ACHN (cell line): ENCODE measurements at places on chromosomes 12 and 14.
A peak's percentile ranks its signal among the peaks of the same experiment; 100 is the strongest.

GRCh38 chr14:39267608-39268005 is 33.9 kb downstream of the MIA2 start:
- DNase-seq: peak; percentile 30

DNA sequence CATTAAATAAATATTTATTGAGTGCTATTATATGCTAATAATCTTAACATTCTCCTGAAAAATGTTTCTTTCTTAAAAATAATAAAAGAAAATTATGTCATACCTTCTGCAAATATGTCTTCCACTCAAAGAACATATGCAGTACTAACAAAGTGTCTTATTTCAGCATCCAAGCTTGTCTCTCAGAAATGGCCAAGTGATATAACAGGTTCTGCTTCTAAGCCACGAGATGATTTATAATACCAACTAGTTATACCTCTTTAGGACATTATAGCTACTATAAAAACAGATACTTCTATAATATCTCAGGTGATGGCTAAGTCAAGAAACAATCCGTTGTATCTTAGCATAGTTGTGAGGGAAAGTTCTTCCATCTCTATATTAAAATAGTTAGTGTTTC is 128.1 kb upstream of the ARID2 start:
- DNase-seq: no peak

DNA sequence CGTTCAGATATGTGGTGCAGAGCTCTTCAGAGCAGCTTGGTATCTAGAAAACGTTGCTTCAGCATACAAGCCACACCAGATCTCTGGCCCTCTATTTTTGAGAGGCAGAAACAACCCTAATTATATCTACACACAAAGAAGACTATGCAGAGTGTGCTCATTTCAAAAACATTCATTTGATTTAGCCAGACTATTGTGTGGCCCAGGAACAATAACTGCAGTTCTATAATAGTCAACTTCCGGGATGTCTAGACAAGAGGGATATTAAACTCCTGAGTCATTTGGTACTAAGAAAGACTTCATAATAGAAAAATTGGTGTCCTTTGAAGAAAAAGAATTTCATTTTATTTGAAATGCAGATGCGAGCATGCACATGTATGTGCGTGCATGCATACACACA is 153.8 kb downstream of the PELI2 start:
- DNase-seq: no peak

GRCh38 chr12:101564912-101565311 is 29.9 kb upstream of the MYBPC1 start:
- no peak for DNase-seq

DNA sequence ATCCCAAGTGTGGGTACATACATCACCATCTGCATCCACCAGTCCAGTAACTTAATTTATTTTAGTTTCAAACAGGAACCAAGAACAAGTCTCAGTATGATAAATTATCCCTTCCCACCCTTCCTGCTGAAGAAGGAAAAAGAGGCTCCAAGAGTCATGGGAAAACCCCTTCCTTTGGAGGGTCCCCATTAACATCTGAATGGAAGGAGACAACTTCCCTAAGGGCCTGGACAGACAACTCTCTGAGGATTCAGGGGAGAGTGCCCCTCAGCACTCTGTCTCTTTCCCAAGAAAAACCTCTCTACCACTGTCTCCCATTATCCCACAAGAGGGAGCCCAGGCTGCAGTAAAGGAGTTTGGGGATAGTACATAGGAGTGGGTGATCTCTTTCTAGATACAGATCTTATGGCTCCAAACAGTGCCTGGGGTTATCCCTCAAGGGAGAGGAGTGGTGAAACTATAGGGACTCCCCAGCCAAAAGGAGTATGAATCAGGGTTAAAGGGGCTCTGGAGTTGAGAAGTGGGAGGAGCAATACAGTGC is 6.2 kb downstream of the WNT10B start:
- DNase-seq: peak; percentile 46

DNA sequence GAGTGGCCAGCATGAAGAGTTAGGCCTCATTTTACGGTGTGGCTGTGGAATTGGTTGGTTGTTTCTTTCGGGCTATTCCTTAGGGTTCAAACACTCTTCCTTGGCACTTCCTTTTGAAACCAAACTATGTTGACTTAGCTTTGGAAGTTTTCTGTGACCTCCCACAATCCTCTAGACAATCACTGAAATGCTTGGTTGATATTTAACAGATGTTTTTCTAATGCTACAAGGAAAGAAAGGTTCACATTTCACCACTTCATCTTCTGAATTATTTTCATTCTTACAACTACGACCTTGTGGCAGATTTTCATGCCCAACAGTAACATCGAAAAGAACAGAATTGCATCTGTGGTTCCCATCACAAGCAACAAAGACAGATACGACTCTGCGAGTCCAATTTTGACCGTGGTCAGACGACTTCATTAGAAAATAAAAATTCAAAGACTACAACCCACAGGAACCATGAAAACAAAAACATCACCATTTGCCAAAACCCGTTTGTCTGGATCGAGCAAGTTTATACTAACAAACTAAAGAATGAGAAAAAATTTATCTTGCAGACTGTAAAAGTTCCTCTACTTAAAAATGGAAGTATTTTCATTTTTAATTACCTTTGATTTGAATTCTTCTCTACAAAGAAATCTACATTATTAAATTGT is 16.9 kb downstream of the PRKAB1 start:
- DNase-seq: no peak

DNA sequence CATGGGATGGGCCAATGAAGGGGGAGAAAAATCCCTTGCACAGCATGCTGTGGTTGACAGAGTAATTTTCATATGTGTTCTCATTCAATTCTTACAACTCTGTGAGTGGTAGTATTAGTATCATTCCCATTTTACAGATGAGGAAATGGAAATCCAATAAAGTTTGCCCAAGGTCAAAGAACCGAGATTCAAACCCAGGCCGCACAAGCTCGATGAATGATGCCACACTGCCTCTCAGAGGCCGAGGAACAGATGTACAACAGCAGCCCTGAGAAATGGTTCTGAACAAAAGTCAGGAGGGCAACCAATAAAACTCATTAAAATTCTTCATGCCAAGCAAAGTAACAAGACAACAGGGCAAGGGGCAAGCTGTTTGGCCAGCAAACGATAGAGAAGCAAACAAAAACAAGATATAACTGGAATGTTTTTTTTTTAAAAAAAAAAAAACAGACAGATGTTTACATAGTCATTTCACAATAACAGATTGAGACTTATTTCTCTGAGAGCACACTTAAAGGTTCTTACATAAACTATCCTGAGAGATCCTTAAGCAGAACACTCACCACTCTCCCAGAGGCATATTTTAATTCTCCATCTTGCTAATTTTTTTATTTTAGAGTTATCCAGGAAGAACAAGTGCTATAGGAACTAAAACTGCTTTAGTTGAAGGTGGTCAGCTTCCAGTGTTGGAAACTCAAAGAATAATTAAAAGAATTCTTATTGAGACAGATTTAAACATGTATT is 85.8 kb downstream of the EXOC5 start:
- peak; percentile 39 for DNase-seq

- no peak for DNase-seq
Observed at GRCh38 chr12:110046451-110047187, 1.7 kb downstream of the C12orf76 start.

DNA sequence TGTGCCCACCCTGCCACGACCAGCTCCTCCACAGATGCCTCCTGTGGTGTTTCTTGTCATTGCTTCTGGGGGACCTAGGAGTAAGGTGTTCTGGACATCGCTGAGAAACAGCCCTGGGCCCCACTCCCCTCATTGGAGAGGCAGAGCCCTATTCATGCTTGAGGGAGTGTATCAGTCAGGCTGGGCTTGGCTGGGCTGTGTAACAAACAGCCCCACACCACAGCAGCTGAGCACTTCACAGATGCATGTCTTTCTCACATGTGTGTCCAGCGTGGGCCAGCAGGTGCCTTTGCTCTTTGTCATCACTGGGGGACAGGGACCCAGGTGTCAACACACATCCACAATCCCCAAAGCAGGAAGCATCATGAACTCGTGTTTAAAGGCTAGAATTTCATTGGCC is 65.1 kb upstream of the FBRSL1 start:
- no peak for DNase-seq

- no peak for DNase-seq
Observed at GRCh38 chr14:31792726-31793125, 231.5 kb downstream of the NUBPL start.

DNA sequence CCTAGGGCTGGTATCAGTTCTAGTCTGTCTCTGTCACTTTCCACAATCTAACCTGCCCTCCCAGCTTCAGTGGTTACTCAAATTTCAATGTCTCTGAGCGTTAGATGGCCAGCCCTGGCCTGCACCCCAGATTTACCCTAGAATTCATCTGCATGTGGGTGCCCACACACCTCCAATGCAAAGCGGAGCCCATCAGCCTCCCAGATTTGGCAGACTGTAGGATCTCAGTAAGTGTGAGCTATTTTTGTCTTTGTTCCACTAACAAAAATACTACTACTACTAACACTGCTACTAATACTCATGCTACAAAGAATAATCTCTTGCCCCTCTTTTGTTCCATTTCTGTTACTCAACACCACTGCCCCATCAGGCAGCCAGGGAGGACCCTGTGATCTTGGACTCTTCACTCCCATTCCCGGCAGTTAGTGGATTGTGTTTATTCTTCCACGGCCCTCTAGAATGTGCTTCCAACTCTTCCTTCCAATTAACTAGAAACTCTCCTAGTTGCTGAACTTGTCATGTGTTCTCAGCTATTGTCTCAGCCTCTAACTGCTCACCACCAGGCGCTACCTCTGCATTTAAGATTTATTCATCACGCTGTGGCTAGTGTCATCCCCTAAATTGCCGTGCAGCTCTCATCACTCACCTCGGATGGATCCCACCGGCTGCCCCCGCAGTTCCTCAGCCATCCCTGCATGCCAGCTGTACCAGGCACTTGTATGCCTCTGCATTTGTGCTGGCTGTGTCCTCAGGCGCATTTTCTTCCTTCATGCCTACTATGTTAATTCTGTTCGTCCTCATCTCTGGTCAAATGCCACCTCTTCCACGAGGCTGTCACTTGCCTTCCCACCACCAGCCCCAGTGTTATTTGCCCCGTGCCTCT is 150.6 kb upstream of the HIF1A start:
- DNase-seq: no peak

DNA sequence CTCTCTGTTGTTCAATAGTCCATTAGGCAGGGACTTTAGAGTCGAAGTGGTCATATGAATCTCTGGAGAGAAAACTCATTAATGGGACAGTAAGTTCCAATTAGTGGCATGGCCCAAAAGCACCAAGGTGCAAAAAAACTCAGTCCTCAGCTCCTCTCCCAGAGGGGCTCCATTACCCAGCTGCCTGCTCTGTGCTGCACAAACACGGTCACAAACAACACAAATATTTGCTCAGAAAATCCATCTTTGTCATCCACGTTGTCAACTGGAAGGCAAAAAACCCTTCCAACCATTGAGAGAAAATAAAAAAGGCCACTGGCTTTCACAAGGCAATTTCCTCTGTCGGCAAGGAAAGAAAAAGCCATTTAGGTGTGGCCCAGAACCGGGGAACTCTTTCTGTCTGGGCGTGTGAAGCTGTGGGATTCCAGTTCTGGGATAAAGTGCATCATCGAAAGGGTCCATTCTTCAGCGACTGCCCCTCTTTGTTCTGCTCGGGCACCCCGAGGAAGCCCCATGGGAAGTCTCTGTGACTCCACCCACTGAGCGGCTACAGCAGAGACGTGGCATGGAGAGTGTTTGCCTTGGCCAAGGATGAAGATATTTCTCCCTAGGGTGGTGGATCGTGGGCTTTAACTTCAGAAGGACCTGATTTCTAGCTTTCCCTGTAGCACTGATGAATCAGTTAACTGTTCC is 137.6 kb downstream of the VRK1 start:
- DNase-seq: no peak

- no peak for DNase-seq
Observed at GRCh38 chr14:24260026-24260779, 2.8 kb downstream of the TGM1 start.

DNA sequence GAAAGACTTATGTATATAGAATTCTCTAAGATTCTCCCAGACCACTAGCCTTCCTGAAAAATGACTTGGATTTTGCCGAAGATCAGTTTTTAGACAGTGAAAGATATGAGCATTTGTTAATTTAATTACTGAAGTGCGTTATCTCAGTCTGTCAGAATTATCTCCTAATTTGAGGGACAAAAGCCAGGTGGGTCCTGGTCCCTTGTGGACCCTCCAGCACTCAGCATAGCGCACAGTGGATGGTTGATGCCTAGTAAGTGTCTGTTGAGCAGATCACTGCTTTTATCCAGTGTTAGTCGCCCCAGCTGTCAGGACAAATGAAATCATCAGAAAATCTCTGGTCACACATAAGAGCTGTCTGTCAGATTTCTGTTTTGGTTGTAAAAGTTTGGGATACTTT is 80.4 kb downstream of the EML1 start:
- no peak for DNase-seq

DNA sequence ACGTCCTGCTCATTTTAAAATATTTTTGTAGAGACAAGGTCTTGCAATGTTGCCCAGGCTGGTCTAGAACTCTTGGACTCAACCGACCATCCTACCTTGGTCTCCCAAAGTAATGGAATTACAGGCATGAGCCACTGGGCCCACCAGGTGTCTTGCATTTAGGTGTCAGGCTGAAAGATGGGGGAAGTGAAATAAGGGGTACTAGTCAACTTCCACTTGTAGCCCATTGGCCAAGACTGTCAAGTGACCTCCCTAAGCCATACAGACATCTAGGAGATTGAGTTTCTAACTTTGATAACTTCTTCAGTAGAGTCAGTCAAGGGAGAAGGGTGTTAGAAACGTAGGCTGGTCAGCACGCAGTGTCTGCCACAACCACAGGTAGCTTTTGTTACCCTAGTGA is 32.0 kb downstream of the ARF6 start:
- DNase-seq: no peak
